Ovary (tissue), 10 donors: ENCODE measurements at places on chromosomes 7 and 10.

- DNase-seq, result no peak
- H3K27ac ChIP-seq, result no peak overlapping the region
- no peak overlapping the region for H3K4me3 ChIP-seq
- H3K27me3 ChIP-seq, result no peaks in the 10 kb centered on the region
- H3K36me3 ChIP-seq, result no peaks in the 10 kb centered on the region
- H3K4me1 ChIP-seq, result no peaks in the 10 kb centered on the region
These were observed 49.1 kb downstream of the FEZF1 start for GRCh38 chr7:122255454-122255853.

- H3K4me3 ChIP-seq, result no peak overlapping the region
- peaks cover 6% of the 10 kb centered on the region for H3K4me1 ChIP-seq
- H3K36me3 ChIP-seq, result no peaks in the 10 kb centered on the region
- DNase-seq, result no peak
- H3K27ac ChIP-seq, result no peak overlapping the region
- no peaks in the 10 kb centered on the region for H3K27me3 ChIP-seq
These were observed 13.6 kb downstream of the PON2 start for GRCh38 chr7:95421000-95421846.

DNA sequence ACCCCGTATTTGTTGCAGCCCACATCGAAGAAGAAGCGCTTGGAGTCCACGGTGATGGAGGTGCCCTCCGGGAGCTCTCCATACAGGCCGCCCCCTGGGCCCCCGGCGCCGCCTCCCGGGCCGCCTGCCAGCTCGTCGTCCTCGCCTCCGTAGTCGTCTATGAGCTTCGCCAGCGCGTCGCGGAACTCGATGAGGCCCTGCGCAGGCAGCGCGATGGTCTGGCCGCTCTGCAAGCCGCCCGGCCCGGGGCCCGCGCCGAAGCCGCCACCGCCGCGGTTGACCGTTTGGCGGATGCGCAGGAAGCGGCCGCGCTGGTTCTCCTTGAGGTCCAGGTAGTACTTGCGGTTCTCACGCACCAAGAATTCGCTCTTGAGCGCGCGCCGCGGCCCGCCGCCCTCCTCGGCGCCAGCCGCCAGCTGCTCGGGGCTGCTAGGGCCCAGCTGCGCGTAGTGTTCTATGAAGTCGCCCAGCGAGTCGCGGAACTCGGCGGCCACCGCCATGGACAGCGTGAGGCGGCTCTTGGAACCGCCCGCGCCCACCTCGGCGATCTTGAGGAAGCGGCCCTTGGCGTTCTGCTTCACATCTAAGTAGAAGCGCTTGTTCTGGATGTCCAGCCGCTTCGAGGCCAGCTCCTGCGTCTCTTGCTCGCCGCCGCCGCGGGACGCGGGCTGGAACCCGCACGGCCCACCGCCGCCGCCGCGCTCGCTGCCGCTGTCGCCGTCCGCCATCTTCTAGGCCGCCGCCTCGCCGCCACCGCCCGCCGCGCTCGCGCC is 523 bp downstream of the PURB start:
- H3K36me3 ChIP-seq, result no peaks in the 10 kb centered on the region
- H3K27ac ChIP-seq, result peak overlapping the region; percentile 51
- DNase-seq, result peak; percentile 74
- H3K4me3 ChIP-seq, result peak overlapping the region; percentile 89
- H3K4me1 ChIP-seq, result peaks cover 14% of the 10 kb centered on the region

GRCh38 chr10:91579329-91579985 is 53.4 kb downstream of the PPP1R3C start:
- no peak overlapping the region for H3K27ac ChIP-seq
- H3K27me3 ChIP-seq, result no peaks in the 10 kb centered on the region
- H3K36me3 ChIP-seq, result no peaks in the 10 kb centered on the region
- DNase-seq, result no peak
- H3K4me1 ChIP-seq, result no peaks in the 10 kb centered on the region

DNA sequence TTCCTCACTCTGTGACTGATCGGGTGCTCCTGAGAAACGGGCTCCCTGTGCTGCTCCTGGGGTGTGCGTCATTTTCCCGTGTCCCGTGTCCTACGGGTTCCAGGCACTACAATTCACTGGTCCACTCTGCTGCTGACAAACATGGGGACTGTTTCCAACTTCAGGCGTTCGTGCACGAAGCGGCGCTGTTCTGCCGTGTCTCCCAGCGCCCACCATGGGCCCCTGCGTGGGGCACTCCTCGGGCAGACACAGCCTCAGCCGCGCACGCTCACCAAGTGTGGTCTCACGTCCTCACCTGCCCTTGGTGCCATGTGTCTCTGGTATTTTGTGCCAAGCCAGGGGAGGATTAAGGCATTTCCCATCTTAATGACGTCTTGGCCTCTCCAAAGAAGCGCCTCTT is 19.0 kb downstream of the GPR146 start:
- H3K27me3 ChIP-seq, result no peaks in the 10 kb centered on the region
- no peak for DNase-seq
- no peak overlapping the region for H3K4me3 ChIP-seq
- no peaks in the 10 kb centered on the region for H3K36me3 ChIP-seq

- no peaks in the 10 kb centered on the region for H3K4me1 ChIP-seq
- no peaks in the 10 kb centered on the region for H3K36me3 ChIP-seq
- no peak overlapping the region for H3K27ac ChIP-seq
- no peak overlapping the region for H3K4me3 ChIP-seq
- DNase-seq, result no peak
- H3K27me3 ChIP-seq, result no peaks in the 10 kb centered on the region
These were observed 59.8 kb downstream of the NKX6-2 start for GRCh38 chr10:132726194-132726593.

DNA sequence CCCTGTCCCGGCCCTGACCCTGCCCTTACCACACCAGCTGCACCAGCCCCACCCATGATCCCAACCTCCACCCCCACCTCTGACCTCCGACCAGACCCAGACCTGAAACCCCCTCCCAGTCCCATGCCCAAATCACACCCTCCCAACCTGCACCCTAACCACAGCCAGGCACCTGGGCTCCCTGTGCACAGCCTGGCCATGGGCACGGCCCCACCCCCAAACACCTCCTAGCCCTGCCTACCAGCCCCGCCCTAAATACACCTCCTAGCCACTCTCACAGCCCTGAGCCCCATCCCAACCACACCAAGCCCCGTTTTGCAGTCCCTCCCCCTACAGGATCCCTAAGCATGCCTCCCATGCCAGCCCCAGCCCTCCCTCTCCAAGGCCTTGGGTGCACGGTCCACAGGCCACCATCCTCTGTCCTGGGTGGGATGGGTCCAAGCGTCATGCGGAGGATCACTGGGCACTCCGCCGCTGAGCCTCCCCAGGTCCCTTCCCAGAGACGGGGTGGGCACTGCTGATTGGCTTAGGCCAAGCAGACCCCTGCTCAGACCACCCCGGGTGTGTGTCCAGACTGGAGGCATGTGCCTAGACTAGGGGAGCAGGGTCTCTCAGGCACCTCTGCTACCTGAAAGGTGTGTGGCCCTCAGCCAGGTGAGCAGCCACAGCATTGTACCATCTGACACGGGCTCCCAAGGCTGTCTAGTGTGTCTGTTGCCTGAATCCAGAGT is 30.1 kb downstream of the INSIG1 start:
- no peak for DNase-seq
- no peaks in the 10 kb centered on the region for H3K4me1 ChIP-seq
- H3K36me3 ChIP-seq, result no peaks in the 10 kb centered on the region
- H3K27ac ChIP-seq, result no peak overlapping the region
